CD8-positive, alpha-beta T cell (primary cell): ENCODE measurements at places on chromosomes 3 and 15.

GRCh38 chr3:195177422-195178123 lies 93.4 kb downstream of the XXYLT1 start:
- no peak for DNase-seq

DNA sequence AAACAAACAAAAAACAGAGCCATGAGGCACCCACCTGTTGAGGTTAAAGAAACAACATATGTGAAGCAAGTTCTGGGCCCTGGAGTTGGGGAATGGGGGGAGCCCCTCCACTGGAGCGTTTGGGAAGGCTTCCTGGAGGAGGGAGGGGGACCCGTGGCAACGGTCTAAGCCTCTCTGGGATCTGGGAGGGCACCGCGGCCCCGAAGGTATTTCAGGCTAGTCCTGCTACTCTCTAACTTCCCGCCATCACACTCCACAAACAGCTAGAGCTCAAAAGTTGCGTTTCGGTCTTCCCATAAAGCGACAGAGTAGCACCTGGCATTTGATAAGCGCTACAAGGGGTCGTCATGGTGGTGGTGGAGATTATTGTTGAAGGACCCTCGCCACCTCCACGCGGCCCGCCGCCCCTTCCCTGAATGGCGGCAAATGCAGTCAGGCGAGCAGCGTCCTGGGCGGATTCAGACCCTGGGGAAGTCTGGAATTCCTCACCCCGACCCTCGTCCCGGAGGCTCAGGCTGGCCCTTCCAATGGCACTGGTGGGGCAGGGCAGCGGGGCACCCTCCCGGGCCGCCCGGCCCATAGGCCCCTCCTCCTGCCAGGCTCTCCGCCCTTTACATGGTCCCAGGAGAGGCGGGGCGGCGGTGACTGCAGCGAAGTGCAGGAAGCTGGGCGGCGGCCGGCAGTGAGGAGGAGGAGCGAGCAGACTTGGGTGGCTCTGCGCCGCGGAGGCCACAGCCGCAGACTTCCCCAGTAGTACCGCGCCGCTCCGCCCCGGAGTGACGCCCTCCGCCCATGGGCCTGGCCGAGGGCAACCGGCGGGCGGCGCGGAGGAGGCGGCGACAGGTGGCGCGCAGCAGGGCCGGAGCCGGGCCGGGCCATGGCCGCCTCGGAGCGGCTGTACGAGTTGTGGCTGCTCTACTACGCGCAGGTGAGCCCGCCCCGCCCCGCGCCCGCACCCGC lies at the start of gene NBEAL2:
Gene NBEAL2, plus strand, starts transcription at position 682 of the 960 bp plus-strand sequence. Its CDS starts 196 bp downstream, at position 878.
- DNase-seq = peak; percentile 96

- DNase-seq = no peak
These were observed 42.6 kb downstream of the PPCDC start for GRCh38 chr15:75065851-75066509.

DNA sequence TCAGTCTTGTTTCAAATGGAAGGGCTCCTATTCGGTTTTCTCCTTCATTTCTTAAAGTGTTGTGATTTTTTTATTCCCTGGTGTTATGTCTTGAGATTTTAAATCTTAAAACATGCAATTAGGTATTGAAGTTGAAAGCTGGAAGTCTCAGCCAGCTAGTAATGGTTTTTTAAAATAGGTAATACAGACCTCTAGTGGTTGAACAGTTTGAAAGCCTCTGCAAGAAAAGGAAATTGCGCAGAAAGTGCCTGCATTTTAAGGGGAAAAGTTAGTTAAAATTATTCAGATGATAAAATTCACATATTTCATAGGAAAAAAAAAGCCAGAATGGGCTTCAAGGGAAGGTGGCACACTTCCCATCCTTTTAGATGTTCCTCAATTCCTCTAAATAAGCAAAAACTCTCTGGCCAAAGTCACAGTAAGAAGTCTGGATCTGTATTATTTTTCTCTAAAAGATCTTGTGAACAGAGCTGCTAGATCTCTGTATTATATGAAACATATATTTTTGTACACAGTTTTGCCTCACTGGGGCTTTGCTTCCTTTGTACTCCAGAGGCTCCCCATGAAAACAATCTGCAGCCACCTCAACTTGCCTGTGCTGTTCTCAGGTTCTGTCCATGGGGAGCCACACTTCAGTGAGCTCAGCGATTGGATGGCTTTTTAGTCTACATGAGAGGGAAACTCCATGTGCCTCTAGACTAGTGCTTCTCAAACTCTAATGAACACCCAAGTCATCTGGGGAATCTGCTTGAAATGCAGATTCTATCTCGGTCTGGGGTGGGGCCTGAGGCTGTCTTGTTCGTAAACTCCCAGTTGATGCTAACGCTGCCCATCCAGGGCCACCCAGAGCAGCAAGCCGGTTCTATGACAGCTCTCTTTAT lies 21.5 kb downstream of the AGTR1 start:
- no peak for DNase-seq
